Fibroblast of villous mesenchyme (primary cell): ENCODE measurements at places on chromosomes 12 and 14. TPM values are rescaled to one million over a fixed set of nuclear protein-coding genes. Genes with fewer than 3 reads are reported as not detected.

SLC2A14 gene
- total RNA-seq, result under 0.01 and 0.32 TPM in 2 replicates

TXNDC16 gene
- 3.0 and 3.9 TPM in 2 replicates for total RNA-seq

LBHD2 gene
- not detected in 2 replicates for total RNA-seq

RNASE7 gene
- total RNA-seq, result not detected in 2 replicates

DNA sequence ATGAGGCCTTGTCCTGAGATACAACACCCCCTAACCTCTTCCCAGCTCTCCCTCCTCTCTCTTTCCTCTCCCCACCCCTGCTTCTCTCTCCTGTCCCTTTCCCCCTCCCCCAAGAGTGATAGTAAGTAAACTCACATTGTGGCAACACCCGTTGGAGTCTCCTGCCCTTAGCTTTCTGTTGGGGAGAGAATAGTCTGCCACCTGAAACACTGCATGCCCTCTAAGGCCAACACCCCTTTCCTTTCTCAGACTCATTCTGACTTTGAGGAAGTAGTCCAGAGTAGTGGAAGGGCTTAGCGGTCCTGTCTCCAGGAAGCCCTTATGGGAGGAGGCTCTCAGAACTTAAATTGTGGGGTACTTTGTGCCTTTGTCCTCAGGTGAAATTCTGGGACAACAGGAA is 95.2 kb downstream of the PRKCH start:
- DNase-seq, result no peak

- peak; percentile 17 for DNase-seq
Observed at GRCh38 chr12:89098441-89099112, 253.7 kb downstream of the DUSP6 start.

GRCh38 chr12:1884651-1885050 is 33.8 kb downstream of the CACNA2D4 start:
- no peak for DNase-seq

DNA sequence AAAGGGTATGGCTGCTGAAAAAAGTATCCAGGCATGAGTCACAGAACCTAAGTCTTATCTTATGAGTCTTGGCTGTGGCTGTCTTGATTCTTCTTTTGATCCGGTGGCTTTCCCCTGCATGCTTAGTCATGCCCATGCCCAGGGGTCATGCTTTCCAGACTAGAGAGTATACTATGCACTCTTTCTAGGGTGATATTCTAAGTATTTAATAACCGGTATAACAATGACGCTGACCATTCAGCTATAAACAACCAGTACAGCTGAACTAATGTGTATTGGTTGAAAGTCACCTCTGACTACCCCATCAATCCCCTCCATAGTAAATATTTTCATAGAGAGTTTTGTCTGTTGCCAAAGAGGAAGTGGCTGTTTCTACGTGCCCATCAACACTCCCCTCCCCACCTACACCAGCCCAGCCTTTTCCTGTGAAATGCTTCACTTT is 34.7 kb upstream of the NRXN3 start:
- DNase-seq, result no peak

DNA sequence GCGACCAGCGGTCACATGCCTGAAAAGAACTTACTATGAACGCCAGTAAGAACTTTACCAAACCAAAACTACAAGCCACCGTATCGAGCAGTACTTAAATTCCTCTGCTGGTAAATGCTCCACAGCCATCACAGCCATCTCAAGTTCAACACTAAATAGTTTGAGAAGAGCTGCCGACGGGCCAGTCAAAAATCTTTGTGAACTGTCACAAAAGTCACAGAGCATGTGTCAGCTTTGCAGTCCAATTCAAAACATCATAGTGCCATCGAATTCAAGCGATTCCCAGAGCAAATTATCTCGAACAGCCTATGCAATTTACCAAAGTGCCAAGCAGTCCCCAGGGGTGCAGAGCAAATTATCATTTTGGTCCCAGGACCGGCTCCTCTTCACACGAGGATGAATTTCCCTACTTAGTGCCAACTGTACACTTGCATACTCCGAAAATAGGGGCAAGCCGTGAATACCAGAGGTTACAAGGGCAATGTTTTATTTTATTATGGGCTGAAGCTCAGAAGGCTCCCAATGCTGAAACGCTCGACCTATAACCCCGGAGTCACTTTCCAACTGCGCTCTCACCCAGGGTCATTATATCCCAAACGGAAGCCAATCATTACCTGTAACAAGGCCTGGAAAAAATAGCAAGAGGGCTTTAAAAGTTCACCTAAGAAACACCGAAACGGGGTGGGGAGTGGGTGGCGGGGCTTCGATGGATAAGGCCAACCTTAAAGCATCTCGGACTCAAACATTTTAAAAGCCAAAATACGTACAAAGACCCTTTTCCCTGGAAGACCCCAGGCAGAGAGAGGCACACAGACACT is 1.1 kb downstream of the LRP6 start:
- peak; percentile 74 for DNase-seq

DNA sequence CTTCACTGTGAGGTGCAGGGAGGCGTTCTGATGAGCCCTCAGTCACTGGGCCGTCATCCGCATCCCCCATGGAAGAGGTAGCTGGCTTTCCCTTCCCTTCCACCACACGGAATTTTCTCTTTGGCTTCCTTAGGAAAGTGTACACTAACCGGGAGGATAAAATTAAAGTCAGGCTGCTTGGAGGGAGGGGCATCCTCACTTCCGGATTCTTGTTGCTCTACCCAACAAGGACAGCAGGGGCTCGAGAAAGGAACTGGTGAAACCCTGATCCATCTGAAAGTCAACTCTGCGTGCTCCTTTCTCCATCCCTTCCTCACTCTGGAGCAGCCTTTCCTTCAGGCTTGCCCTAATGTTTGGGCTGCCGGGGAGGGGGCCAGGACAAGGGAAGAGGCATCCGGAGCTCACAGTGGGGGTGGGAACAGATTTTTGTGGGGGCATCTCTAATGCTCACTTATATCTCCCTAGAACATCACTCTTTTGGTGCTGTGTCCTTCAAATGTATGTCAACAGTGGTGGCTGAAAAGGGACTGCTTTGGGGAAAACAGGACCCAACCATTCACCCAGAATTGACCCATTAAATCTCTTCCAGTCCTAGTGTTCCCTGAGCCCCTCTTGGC is 101.4 kb upstream of the FKBP4 start:
- no peak for DNase-seq

DNA sequence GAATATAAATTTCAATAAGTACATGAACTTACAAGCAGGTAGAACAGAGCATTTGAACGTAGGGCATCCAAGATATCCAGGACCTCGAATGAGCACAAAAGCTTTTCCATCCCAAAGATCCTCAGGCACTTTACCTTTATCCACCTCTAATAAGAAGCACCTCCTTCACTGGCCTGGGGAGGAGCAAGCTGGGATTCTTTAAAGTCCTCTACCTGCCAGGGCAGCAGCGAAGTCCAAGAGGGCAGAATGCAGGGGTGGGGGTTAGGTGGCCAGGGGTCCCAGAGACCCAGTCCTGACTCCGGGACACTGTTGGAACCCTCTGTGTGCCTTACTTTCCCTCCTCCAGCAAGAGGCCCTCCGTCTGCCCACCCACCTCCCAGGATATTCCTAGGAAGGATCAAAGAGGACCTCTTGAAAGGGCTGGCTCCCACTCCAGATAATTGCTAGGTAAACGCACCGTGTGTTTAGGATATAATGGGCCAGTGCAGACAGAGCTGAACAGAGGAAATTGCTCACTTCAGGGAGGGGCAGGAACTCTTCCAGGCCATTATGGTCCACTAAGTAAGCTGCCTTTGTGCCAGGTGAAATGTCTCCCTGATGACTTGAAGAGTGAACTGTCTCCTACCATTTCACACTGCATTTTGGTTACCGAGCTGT is 68.1 kb downstream of the TTC9 start:
- DNase-seq, result no peak

GRCh38 chr14:49962621-49963020 is 69.7 kb downstream of the ARF6 start:
- no peak for DNase-seq

GRCh38 chr12:123659996-123660727 is 10.8 kb upstream of the TCTN2 start:
- DNase-seq, result peak; percentile 90
